ENCODE measurements at places on chromosomes 16 and 17.

DNA sequence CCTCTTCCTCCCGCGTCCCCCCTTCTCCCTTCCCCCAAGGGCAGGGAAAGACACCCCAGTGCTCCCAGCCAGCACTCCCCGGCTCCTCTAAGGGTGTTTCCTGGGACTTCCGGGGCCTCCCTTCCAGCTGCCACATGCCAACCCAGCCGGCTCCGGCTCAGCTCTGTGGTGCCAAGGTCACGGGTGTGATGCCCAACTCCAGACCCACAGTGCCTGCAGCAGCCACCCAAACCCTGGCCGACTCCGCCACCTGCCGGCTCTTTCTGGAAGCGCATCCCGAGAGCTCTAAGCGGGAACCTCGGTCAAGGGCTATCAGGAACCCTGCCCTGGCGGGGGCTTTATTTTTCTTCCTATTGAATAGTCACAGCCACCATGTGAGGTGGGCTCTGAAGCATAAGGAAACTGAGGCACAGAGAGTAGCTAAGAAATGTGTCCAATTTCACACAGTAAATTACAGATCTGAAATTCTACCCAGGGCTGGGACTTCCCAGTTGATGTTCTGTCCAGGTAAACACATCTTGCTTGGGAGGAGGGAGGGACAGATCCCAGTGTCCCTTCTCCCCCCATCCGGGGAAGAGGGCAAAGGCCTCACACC, 3.3 kb upstream of the PPP1R1B start:
- no peak for DNase-seq

DNA sequence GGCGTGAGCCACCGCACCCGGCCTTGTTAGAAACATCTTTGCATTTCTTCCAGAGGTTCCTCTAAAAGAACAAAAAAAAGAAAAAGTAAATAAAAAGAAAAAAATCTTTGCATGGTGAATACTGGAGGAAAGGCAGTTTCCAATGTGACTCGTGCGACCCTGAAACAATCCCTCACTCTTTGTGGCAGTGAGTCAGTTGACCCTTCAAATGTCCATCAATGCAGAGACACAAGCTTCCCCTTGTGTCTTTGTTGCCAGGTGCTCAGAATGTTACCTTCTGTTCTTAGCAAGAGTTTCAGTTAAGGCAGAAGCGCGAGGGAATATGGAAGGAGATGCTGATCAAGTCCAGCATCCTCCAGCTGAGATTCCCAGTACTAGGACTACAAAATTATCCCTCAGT, 16.4 kb downstream of the CACNG4 start:
- no peak for DNase-seq

GRCh38 chr16:87880117-87880696, 10.9 kb upstream of the SLC7A5 start:
- DNase-seq, result no peak

DNA sequence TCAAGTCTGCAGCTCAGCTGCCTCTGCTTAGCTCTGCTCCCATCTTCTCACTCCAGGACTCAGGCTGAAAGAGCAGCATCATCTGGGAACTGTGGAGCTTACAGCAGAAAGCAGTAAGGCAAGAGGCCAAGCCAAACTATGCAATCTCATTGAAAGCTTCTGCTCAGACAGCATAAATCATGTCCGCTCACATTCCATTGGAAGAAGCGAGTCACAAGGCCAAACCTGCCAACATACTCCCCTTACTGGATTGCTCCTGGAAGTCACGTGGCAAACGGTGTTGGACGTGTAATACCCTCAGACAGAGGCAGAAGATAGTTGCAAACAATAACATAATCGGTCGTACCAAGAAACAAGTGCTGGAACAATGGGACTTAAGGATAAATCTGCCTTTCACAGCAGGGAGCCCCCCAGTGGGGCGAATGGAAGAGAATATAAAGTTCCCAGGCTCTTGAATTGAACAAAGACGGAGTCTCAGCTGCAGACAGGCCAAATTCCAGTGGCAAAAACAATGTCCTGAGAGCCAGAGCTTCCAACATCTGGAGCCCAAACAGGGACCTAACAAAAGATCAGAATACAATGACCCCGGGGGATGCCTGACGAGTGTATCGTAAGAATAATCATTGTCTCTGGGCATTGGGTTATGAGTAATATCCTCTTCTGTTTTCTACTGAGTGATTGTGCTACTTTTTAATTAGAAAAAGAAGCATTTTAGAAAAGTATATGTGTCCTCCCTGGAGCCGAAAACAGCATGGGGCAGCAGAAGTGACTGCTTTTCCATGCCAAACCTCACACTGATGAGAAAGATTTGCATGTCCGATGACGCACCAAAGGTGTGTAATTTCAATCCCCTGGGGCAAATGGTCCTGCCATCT, 68.4 kb downstream of the CMC2 start:
- DNase-seq, result peak; percentile 99

DNA sequence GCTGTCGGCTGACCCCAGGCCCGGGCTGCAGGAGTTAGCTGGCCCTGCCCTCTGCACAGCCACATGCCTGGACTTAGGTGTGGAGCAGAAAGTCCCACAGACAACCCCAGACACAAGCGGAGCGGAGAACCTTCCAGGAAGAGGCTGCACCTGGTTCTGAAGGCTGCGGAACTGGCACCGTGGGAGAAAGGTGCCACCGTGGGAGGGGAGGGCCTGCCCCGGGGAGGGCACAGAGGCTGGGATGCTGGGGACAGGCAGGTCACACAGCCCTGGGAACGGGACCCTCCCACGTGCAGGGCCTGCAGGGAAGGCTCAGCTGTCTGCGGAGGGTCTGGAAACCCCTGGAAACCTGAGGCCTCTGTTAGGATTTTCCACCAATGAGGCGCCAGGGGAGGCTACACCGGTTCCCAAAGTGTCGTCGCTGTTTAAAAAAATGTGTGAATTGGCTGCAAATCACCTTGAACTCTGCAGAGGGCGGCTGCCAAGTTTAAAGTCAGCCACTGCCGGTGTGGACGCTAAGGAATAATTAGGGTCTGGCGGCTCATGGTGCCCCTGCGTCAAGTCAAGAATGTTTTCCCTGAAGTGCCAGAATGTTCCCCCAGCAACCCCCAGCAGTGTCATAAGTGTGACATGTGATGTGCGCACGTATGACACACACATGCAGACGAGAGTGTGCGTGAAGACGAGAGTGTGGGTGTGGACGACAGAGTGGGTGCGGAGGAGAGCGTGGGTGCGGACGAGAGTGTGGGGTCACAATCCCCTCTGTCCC, 50.9 kb upstream of the PABPN1L start:
- no peak for DNase-seq

DNA sequence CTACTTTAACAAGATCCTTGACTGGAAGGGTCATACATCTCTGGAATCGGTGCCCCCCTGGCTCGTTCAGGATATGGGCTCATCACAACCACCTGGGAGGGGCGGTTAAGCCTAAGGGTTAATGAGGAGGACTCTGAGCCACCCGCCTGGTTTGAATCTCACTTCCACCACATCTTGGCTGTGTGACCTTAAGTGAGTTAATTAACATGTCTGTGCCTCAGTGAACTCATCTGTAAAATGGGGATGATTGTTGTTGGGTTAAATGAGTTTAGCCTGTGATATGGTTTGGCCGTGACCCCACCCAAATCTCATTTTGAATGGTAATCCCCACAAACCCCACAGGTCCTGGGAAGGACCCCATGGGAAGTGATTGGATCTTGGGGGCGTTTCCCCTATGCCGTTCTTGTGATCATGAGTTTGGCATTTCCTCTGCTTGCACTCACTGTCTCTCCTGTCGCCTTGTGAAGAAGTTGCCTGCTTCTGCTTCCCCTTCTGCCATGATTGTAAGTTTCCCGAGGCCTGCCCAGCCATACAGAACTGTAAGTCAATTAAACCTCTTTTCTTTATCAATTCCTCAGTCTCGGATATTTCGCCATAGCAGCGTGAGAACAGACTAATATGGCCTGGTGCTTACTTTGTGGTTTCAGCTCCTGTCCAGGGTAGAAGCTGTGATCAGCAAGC, 214.0 kb upstream of the CIBAR2 start:
- no peak for DNase-seq

GRCh38 chr17:19897090-19897837, 29.5 kb upstream of the ULK2 start:
- no peak for DNase-seq

DNA sequence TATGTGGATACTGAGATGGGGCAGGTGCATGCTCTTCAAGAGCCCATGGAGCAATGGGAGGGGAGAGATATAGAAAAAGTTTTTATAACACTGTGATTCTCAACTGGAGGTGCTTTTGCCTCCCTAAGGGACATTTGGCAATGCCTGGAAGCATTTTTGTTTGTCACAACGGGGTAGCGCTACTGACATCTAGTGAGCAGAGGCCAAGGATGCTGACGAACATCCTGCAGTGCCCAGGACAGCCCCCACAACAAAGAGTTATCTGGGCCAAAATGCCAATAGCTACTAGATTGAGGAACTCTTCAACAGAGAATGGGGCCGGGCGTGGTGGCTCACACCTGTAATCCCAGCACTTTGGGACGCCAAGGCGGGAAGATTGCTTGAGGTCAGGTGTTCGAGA, 67.2 kb upstream of the CLEC3A start:
- no peak for DNase-seq

GRCh38 chr16:57867000-57867561, 64.8 kb upstream of the KIFC3 start:
- no peak for DNase-seq

- DNase-seq, result no peak
Observed at GRCh38 chr16:81693041-81693743, 85.9 kb upstream of the PLCG2 start.

DNA sequence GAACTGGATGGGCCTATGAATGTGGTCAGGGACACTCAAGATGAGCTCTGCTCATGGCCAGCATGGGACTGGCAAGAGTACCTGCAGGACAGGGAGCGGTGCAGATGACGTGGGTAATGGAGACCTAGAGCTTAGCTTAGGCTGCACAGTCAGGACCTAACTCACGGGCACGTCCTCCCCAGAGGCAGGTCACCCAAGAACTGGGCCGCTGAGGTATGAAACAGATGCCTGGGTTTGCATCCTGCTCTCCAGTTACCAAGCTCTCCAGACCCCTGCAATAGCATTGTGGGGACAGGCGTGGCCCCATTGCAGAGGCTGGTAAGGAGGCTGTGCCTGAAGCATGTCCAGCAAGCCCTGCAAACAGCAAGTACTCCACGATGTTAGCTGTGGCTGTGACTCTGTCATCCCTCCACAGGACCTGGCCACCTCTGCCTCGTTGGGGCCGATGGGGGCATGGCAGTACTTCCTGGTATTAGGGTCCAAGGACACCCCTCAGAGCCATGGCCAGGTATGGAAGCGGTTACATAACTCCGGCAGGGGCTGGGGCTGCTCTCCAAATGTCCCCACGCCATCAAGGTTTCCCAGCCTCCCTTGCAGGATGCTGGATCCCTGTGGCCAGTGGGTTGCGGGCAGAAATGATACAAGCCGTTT, 37.5 kb upstream of the RBFOX3 start:
- no peak for DNase-seq

GRCh38 chr16:53518550-53519416, 15.8 kb upstream of the AKTIP start:
- no peak for DNase-seq

- DNase-seq, result no peak
Observed at GRCh38 chr16:87240211-87241136, 76.7 kb downstream of the C16orf95 start.

DNA sequence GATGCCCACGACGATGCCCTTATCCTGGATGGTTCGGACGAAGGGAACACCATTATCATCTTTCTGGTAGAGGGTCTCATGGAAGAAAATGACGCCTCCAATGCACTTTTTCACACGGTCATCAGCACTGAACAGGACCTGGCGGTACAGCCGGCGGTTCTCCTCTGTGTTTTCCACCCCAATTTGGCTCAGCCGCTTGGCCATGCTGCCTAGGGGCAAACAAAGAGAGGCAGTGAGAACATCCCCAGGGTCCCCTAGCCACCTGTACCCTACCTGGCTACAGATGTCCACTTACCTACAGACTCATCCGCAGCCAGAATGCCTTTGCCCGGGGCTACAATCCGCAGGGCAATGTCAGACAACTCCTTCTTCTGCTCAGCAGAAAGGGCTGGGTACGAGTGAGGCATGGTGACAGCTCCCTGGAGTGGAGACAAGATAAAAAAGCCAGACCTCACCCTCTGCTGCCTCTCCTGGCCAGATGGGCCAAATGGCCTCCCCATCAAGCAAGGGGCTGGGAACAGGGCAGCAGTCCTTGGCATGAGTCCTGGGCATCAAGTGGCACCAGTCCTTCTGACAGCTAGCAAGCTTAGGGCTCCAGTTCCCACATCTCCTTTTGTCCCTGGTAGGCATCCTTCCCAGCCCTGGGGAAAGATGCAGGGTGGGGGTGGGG, 1.4 kb downstream of the ALDOC start:
- DNase-seq, result no peak

- DNase-seq, result no peak
Observed at GRCh38 chr17:56598466-56598865, 5.0 kb downstream of the NOG start.

GRCh38 chr17:50452630-50453300, 15.9 kb downstream of the CHAD start:
- no peak for DNase-seq

- no peak for DNase-seq
Observed at GRCh38 chr17:29954405-29954804, 13.0 kb downstream of the EFCAB5 start.

- no peak for DNase-seq
Observed at GRCh38 chr16:80733407-80733806, 71.0 kb downstream of the CDYL2 start.

DNA sequence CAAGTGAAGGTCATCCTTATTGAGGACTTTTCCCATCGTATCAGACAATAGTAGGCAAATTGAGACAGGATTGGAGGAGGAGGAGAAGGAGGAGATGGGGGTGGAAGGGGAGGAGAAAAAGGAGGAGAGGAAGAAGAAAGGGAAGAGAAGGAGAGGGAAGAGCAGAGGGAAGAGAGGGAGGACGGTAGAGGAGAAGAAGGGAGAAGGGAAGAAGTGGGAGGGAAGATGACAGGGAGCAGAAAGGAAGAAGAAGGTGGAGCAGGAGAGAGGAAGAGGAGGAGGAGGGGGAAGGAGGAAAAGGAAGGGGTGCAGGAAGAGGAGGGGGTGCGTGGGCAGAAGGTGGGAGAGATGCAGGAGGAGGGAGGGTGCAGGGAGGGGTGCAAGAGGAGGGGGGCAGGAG, 26.0 kb downstream of the ABCC6 start:
- DNase-seq, result no peak

GRCh38 chr16:90018652-90019542, at the start of gene DBNDD1:
Gene DBNDD1 (minus strand): TSS chr16:90019456. CDS start chr16:90019341, 115 bp downstream.
- no peak for DNase-seq

DNA sequence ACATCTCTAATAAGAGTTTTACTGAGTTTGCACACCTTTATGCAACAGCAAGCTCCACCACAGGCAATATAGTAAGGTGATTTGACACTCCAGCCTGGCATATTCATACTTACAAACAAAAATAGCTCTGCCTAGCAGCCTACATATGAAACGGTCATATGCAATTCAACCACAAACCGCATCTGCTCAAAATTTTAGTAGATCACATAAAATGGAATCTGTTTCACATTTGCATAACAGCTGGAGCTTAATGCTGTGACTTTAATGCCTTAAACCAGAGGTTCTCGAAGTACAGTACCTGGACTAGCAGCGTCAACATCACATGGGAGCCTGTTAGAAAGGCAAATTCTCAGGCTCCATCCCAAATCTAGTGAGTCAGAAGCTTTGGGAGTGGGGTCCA, 578.4 kb downstream of the CDH11 start:
- no peak for DNase-seq
